ENCODE measurements at places on chromosomes 16 and 17. TPM values are rescaled to one million over a fixed set of nuclear protein-coding genes. Genes with fewer than 3 reads are reported as not detected.

TBX2 gene
- total RNA-seq = 8.8 TPM

NUDT21 gene
- total RNA-seq = 56.8 TPM

GAS2L2 gene
- total RNA-seq = not detected

AGRP gene
- total RNA-seq = not detected

PDPK1 gene
- 17.2 TPM for total RNA-seq

FKBP10 gene
- 285 TPM for total RNA-seq

SERPINF2 gene
- 1.9 TPM for total RNA-seq

WSCD1 gene
- total RNA-seq = under 0.01 TPM

LGALS9B gene
- not detected for total RNA-seq

SPNS3 gene
- total RNA-seq = not detected

NOD2 gene
- total RNA-seq = not detected

SLC6A4 gene
- 2.3 TPM for total RNA-seq

WNT9B gene
- not detected for total RNA-seq

IL34 gene
- total RNA-seq = 0.23 TPM

ODAD4 gene
- 0.68 TPM for total RNA-seq

TLCD2 gene
- 13.2 TPM for total RNA-seq

HBQ1 gene
- not detected for total RNA-seq

Measured in pericardium fibroblast (primary cell).